Stimulated activated CD8-positive, alpha-beta memory T cell treated with anti-CD3 and anti-CD28 coated beads, Interleukin-2, amount 100 ng/mL, for 1 hour (primary cell): ENCODE measurements at places on chromosomes 11 and 22.

DNA sequence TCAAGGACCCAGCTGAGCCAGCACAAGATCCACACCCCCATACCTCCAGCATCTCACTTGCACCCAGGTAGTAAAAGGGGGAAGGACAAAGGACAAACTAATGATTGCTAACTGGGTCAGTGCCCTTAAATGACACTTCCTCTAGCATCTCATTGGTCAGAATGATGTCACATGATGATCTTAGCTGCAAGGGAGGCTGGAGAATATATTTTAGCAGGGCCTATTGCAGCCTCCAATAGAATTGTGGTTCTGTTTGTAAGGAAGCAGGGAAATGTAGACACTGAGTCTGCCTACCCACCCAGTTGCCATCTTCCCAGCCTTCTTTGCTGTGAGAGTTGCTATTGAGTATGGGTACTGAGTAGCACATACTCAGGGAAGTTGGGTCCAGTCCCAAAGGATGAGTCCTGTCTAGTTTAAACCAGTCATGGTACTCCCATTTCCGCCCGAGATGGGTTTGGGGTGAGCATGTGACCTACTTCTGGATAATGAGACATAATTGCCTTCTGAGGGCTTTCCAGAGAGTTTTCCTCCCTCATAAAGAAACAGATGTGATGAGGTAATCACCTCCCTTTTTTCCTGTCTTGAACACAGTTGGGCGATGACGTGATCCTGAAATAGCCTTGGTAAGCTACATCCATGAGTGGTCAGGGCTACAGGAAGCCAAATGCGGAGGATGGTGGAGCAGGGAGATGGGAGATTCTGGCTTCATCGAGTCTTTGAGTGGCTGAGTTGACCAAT, 5.5 kb upstream of the DNAL4 start:
- DNase-seq: no peak

GRCh38 chr11:46383974-46384701, 2.7 kb downstream of the MDK start:
- no peak for DNase-seq

DNA sequence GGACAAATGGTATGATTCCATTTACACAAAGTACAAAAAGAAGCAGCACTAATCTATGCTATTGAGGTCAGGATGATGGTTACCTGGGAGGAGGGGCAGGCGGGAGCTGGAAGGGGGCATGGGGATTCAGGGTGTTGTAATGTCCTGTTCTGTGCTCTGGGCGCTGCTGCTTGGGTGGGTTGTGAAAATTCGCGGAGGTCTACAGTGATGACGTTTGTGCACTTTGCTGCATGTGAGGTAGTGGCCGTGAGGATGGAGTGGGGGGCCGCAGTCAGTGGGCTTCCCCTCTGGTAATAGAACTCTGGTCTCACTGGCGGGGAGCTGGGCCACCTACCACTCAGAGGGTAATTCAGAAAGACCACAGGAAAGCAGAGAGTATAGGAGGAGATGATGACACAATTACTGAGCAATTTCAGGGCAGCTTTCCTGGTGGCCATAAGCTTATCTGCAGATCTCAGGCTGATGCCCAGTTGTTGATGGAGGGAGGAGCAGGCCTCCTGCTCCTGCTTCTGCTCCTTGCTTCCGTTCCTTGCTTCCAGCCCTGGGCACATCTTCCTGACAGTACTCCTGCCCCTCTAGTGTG, 121.5 kb downstream of the CEP164 start:
- no peak for DNase-seq

DNA sequence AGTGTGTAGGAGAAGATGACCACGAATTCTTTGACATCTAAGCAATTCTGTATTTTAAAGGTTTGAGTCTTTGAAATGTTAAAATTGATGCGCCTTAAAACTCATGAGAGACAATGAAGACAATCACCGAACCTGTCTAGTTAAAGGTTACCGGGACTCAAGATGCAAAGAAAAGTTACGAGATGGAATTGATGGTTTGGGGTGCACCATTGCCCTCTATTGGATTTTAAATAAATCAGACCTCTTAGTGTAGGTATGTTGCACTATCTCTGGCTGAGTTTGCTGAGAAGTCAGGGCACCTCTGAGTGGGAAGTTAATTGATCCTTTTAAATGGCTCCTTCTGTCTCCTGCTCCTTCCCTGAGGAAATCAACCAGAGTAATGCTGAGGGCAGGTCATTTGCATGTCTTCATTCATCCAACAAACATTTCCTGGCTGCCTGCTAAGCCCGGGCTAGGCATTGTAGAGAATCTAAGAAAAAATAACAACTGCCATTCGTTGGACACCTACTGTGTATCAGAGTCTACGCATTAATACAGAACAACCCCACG, 19.4 kb upstream of the TMA7B start:
- DNase-seq: no peak

GRCh38 chr11:100908746-100909145, 220.9 kb downstream of the PGR start:
- no peak for DNase-seq

DNA sequence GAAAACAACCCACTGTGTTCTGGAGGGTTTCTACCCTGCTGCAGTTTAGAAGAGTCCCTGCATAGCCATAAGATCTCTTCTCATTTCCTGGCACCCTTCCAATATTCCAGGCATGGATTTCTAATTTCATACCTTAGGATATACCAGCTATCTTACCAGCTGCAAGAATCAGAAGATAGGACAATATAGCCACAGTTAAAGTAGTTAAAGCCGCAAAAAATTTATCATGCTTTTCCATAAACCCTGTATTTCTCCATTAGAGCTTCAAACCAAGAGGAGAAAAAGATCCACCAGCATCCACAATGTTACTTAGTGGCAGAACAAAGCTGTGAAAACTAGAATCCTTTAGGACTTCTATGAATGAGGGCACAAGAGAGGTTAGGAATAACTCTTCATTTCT, 8.6 kb upstream of the OR56B1 start:
- DNase-seq: no peak

GRCh38 chr11:128957202-128957482, 14.5 kb upstream of the TP53AIP1 start:
- no peak for DNase-seq

- no peak for DNase-seq
Observed at GRCh38 chr11:91819777-91820176, 404.8 kb upstream of the FAT3 start.

GRCh38 chr11:80722629-80723028, 1281.8 kb upstream of the TENM4 start:
- DNase-seq: no peak

- DNase-seq: no peak
Observed at GRCh38 chr11:126098204-126098769, 35.6 kb upstream of the CDON start.

DNA sequence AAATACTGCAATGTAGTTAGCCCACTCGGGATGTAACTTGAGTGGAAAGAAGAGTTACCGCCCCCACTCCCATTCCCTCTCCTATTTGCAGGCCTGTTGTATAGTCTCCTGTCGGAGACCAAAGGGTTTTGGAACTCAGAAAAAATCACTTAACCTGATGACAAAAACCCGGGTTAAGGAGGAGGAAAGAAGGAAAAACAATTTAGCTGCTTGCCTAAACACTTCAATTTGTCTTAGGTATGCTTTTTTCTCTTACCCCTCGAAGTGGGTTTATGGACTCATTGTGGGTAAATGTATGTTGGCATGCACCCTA, 2.2 kb downstream of the YAP1 start:
- no peak for DNase-seq

DNA sequence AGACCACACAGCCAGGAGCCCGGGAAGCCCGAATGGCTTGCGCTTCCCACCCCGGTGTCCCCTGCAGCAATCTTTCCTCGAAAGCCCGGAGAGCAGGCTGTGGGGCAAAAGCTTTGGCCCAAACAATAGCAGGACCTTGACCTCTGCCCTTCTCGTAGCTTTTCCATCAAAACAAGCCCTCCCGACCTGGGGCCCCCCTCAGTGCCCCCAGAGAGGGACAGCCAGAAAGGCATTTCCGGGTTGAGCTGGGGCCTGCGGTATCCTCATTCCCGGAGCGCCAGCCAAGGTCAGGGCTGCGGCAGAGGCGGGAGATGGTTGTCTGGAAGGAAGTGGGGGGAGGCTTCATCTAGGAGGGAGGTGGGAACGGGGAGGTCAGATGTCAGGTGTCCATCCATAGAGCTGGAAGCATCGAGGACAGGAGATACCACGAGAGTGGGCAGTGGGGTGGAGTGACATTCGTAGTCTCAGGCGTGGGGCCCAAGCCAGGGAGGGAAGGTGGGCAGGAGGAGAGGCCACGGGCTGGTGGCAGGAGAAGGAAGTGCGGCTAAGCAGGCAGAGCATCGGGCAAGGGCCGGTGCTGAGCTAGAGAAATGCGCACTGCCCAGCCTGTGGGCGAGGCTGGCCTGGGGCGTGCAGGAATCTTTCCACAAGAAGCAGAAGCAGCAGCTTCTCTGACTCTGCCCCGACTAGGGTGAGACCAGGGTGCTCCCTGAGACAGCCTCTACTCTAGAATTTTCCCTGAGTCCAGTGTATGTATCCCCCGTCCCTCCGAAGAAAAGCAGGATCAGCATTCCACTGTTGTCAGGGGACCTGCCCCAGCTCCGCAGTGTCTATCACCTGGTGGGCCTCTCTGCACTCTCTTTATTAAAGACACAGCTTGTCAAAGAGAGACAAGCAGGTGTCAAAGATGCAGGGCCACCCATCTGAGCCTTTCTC, 14.3 kb downstream of the PDGFB start:
- no peak for DNase-seq

DNA sequence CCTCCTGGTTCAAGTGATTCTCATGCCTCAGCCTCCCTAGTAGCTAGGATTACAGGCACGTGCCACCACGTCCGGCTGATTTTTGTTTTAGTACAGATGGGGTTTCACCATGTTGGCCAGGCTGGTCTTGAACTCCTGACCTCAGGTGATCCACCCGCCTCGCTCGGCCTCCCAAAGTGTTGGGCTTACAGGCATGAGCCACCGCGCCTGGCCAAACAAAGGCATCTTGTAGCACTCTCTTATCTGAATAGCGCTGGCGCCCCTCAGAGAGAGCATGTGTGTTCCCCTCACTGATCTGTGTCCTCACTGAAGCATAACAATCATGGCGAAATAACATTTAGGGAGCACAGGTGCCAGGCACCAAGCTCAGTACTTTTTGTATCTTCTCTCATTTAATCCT, 7.2 kb downstream of the DAGLA start:
- DNase-seq: no peak

DNA sequence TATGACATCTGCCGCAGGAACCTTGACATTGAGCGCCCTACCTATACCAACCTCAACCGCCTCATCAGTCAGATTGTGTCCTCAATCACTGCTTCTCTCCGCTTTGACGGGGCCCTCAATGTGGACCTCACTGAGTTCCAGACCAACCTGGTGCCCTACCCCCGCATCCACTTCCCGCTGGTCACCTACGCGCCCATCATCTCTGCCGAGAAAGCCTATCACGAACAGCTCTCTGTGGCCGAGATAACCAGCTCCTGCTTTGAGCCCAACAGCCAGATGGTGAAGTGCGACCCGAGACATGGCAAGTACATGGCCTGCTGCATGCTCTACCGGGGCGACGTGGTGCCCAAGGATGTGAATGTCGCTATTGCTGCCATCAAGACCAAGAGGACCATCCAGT, 16.0 kb downstream of the TUBA8 start:
- DNase-seq: no peak

- no peak for DNase-seq
Observed at GRCh38 chr11:32231909-32232493, 141.1 kb downstream of the RCN1 start.

GRCh38 chr22:25403284-25403810, 161.1 kb upstream of the GRK3 start:
- no peak for DNase-seq

DNA sequence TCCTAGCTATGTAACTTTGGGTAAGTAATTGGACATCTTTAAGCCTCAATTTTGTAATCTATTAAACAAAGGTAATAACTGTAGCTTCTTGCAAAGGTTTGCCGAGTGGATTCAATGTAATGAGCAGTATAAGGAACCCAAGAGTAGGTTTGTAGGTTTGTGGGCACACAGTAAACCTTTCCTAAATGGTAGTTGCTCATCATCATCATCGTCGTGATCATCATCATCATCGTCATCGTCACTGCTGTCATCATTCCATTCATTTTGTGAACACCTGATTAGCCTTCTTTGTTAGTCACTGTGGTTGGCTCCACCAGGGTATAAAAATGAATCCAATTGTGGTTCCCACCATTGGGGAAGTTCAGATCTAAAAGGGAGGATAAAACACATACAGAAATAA, 223.1 kb upstream of the KIRREL3 start:
- DNase-seq: no peak

DNA sequence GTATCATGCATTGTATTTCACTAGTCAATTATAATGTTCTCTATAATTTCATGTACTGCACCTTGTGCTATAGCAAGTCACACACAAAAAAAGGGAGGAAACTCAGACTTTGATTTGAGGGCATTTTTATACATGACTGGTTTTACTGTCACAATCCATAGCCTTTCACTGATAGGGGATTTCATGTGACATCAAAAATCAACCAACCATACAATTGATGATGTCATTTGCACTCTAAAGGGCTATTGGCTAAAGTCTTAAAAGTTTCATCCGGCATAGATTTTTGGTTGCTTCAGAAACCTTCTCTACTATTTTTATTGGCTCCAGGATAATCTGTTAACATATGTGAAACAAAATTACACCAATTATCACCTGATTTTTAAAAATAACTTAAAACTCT, 237.8 kb downstream of the DCDC1 start:
- DNase-seq: no peak

DNA sequence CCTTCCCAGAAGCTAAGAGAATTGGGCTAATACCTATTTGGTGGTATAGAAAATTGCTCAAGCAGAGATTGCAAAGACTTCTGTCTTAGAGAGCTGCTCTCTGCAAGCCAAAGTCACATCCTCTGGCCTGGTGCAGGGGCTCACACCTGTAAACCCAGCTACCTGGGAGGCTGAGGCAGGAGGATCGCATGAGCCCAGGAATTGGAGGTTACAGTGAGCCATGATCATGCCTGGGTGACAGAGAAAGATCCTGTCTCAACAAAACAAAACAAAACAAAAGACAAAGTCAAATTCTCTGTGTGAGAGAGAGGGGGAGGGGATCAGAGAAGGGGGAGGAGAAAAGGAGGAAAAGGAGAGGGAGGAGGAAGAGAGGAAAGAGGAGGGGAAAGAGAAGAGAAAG, 15.0 kb upstream of the EXPH5 start:
- DNase-seq: no peak

DNA sequence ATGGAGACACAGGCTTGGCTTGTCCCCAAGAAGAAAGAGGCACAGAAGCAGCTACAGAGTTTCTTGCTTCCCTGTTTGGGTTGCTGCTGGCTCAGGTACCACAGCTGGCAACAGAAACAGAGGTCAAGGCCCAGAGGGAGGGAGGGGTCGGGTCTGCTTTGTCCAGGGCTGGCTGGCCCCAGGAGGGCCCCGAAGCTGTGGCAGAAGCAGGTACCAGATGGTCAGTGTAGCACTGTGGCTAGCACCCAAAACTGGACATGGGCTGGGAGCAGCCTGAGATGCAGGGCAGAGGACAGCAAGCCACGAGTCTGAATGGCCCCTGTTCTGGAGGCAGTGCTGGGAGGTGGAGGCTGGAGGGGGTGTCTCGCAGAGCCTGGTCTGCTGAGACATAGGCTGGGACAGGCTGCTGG, 52.3 kb upstream of the CCDC188 start:
- DNase-seq: no peak
